ENCODE measurements at places on chromosomes 3 and 15.

DNA sequence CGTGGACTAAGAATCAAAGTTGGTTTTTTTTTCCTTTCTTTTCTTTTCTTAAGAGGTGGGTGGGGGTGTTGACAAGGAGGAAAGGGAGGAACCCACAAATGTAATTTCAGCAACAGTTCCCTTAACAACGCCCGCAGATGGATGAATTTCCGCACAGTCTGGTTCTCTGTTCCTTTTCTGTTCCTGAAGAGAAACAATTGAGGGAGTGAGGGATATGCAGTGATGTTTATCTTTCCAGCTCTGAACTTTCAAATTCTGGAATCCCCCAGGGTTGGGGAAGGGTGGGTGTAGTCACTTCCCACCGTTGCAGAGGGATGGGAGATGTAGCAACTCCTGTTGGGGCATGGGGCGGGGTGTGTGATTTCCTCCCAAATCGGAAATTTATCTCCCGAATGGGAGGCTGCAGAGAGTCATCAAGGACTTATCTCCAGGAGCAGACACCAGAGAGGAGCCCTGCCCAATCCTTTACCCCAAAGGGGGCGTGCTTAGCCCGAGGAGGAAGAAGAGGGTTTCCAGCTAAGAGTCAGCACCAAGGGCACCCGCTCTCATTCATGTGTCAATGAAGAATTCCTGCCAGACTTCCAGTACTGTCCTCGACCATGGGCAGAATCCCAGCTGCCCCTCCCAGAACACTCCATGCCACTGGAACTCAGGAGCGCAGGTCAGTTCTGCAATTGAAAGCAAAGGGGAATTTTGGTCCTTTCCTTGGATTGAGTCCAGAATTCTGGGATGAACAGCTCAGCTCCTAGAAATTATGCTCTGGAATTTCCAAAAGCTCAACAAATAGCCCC, 35.0 kb upstream of the CFAP161 start:
- DNase-seq, result no peak

DNA sequence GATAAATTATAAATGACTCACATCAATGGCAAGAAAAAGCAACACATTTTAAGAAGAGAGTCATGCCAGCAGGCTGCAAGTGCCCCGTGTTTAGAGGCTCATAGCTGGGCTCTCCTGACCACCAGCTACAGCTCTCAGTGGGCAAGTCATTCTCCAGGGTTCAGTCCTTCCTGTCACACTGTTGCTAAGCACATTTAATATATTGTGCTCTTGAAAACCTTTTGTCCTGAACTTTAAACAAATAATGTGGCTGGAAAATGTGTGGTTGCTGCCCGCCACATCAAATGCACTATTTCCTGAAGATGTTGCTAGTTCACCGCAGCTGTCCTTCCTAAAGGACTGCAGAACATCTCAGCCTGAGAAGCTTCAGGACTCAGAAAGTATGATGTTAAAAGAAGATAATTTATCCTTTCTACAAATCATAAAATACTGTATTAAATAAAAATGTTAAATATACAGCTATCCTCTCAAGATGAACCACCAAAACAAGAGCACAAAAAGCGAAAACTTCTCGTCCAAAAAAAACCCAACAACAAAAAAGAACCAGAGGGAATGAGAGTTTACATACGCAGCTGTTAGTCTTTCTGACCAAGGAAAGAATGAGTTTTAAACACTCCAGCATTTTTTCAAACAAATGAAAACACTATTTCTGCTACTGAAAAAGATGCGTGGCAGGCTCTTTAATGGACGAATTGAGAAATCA, 951 bp downstream of the TARS3 start:
- peak; percentile 70 for DNase-seq

GRCh38 chr3:69690-70089, 126.9 kb upstream of the CHL1 start:
- no peak for DNase-seq

GRCh38 chr3:105812194-105812586, 56.6 kb downstream of the CBLB start:
- DNase-seq, result no peak

- no peak for DNase-seq
Observed at GRCh38 chr15:101407439-101407838, 82.1 kb downstream of the PCSK6 start.

GRCh38 chr3:157142315-157142714, 17.6 kb downstream of the CCNL1 start:
- DNase-seq, result peak; percentile 76

- DNase-seq, result no peak
Observed at GRCh38 chr3:16375891-16376290, 110.9 kb downstream of the OXNAD1 start.

DNA sequence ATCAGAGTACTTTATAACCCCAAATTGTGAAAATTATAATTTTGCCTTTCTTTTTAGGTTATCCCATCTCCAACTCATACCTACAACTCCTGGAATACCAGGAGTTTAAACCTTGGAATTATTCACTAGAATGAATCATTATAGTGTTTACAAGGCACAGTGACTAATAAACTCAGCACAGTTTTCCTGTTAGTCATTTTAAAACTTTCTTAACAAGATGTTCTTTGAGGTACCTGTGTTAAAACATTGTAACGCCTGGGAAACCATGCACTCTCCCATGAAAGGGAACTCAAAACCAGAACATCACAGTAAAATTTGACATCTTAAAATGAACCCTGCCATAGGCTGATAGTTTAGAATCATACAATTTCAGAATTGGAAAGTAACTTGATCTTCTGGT, 132.4 kb upstream of the OSTN start:
- no peak for DNase-seq

- no peak for DNase-seq
Observed at GRCh38 chr15:87123676-87124382, 1044.2 kb downstream of the AGBL1 start.

DNA sequence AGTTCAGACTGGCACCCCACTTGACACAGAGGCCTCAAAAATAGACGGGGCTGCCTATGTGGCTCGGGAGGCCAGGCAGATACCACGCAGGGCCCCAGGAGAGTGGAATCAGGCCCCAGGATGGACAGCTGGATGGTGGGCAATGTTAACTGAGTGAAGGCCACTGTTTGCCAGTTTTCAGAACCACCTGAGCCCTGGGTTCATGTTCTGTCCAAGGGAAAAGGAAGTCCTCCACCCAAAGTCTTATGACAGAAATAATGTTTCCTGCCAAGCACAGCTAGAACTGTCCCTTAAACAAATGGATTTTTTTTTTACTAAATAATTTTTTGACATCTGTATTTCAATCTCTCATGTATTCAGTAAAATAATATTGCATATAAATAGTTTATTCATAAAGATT, 228.4 kb downstream of the KLF13 start:
- DNase-seq, result no peak

GRCh38 chr3:23966328-23966727, 21.2 kb downstream of the NR1D2 start:
- no peak for DNase-seq

- no peak for DNase-seq
Observed at GRCh38 chr3:15476378-15476777, 45.1 kb downstream of the COLQ start.

DNA sequence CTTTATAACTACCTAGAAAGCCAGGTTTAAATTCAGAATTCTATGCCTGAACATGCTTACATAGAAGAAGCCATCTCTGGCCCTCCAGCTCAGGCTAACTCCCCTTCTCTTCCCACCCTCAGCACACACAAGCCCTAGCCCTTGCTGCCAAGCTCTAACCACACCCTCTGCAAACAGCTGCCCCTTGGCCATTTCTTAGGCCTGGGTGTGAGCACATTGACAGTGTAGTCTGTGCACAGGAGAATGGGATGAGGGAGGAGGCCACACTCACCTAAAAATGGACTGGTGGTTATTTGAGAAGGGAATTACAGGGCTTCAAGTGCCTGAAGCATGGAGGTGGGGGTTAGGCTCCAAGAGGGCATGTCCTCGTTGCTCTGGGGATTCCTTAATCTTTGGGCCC, 42.3 kb upstream of the SLC25A36 start:
- DNase-seq, result no peak

DNA sequence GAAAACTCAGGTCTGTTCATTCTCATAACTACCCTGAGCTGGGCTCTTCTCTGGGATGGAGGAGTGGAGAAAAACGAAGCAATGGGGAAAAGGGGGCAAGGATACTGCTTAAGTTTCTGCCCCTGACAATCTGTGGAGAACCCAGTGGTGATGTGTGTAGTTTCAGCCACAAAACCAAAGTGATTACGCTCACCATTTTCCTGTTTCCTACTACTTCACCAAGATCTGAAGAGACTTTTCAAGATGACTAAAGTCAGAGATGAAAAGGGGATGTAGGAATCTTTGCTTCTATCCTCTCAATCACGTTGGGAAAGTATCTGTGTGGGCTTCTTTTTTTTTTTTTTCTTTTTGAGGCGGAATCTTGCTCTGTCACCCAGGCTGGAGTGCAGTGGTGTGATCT, 8.3 kb upstream of the UBE2E1 start:
- no peak for DNase-seq

- DNase-seq, result no peak
Observed at GRCh38 chr3:19526071-19526470, 377.8 kb downstream of the KCNH8 start.

DNA sequence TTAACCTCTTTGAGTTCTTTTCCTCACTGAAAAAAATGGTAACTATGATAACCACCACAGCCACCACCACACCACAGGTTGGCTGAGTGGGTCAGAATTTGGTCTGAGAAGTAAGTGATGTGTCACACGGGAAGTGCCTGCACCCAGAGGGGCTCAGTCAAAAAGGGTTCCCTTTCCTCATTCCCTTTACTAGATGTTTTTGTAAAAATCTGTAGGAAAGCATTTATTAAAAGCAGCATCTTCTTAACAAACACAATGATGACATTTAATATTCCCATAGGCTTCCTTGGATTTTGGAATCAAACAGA, 23.2 kb downstream of the CFAP92 start:
- no peak for DNase-seq

DNA sequence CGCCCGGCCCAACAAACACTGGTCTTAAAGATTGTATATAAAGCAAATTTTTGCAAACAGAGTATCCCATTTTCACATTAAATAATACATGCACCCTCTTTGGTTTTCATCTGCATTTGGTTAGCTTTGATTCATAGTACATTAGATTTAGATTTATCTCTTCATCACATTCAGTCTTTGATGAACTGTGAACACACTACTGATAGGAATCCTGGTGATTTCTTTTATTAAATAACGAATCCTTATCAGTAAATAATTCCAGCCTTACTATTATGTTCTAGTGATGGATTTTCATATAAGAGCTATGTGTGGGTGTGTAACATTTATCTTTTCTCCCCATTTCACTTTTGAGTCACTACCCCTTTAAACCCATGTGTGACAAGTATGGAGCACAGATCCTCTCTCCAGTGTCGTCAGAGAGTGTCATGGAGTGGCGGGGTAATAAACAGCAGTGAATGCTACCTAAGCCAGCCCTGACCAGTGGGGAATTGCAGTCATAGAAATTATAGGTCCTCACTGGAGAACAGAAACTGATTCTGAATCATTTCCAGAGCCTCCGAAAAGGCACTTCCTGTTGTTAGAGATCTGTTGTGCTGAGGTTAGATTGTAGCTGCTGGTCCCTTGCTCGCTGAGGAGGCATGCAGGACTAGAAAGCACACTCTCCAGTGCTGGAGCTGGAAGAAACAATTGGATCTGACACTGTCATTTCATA, 22.0 kb downstream of the SLC7A14 start:
- DNase-seq, result no peak

DNA sequence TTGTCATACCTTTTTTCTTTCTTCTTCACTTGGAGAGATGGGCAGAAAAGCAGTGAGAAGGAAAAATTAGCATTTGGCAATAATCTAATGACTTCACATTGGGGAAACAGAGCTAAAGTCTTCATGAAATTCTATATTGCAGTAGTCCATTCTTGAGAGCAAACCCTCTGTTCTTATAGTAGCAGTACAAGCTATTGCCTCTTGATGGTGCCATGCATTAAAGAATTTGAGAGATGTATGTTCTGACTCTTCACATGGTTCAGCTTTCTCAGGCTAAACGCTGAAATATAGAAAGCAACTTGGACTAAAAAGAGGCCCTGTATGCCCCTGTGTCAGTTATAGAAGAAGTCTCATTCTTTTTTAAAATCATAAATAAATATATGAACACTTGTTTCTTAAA, 36.0 kb downstream of the PHLDB2 start:
- DNase-seq, result no peak

GRCh38 chr3:16496408-16497222, 16.9 kb downstream of the RFTN1 start:
- DNase-seq, result no peak

DNA sequence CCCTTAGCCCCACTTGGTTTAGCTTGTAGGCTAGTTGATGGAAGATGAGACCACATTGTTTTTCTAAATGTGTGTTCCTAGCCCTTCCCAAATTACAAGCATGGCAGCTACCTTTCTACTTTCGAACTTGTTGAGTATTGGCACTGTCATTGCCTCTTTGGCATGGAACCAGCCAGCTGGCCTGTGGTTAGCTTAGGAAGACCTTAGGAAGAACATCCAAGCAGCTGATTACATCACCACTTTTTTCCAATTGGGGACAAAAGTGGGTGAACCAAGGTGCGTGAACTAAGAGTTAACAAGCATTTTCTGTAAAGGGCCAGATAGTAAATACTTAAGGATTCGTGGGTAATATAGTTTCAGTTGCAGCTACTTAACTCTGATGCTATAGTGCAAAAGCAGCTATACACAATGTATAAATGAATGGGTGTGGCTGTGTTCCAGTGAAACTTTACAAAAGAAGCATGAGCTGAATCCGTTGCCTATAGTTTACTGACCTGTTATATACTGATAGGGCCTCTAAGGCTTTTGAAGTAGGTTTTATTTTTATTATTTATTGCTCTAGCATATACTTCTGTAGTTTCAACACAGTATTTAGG, 8.5 kb downstream of the KLHL18 start:
- DNase-seq, result no peak

GRCh38 chr15:73296609-73297353, 72.0 kb downstream of the HCN4 start:
- DNase-seq, result no peak

DNA sequence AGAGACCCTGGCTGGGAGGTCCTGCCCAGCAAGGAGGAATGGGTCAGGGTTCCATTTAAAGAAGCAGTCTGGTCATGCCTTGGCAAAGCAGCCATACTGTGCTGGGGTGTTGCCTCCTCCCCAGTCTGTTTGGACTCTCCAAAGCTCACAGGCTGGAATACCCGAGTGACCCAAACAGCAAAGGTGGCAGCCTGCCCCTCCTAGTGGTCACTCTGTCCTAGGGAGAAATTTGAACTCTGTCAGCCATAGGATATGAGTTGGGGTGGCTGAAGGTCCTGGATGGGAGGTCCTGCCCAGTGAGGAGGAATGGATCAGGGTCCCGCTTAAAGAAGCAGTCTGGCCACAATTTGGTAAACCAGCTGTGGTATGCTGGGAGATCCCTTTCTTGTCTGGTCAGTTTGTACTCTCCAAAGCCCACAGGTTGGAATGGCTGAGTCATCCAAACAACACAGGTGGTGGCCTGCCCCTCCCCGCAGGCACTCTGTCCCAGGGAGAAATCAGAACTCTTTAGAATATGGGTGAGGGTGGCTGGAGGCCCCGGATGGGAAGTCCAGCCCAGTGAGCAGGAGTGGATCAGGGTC, 45.0 kb downstream of the CCR1 start:
- DNase-seq, result no peak

DNA sequence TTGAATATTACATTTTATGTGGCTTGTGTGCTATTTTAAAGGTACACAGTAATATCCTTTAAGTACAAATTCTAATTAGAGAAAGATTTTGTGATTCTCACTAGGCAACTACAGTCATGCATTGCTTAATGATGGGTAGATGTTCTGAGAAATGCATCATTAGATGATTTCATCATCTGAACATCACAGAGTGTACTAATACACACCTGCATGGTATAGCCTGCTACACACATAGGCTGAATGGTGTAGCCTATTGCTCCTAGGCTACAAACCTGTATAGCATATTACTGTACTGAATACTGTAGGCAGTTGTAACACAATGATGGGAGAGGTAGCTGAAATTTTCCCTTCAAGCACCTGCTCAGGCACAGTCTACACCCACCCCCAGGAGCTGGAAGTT, 217.4 kb upstream of the EOMES start:
- DNase-seq, result no peak

Measured in NCI-H187 treated with DMSO at 0.1 percent for 48 hours (cell line).